ENCODE measurements at places on chromosomes 5 and 9. TPM values are rescaled to one million over a fixed set of nuclear protein-coding genes. Genes with fewer than 3 reads are reported as not detected.

Gene LVRN
- total RNA-seq: 0.56 TPM

Gene IL5
- total RNA-seq: not detected

Gene C7
- total RNA-seq: not detected

Gene EGR1
- 21.5 TPM for total RNA-seq

Gene TERT
- 5.6 TPM for total RNA-seq

DNA sequence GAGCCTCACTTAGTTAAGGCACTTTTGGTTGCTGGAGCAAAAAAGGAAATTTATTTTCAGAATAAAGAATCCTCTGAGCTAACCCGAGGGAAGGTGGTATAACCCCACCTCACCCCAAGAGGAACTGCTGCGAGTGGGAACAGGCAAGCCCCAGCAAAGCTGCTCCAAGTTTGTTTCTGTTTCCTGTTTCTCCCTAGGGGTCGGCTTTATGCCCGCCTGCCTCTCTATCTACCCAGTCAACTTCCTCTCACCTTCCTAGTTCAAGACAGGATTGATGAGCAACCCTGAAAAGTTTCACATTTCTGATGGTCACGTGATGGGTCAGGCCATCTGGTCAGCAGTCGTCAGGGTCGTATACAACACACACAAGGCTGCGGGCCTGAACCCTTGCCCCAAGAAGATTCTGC is 31.1 kb downstream of the TRIO start:
- H3K4me1 ChIP-seq: peaks cover 64% of the 10 kb centered on the region
- peak overlapping the region; percentile 29 for H3K4me3 ChIP-seq
- H3K27me3 ChIP-seq: no peaks in the 10 kb centered on the region
- peak overlapping the region; percentile 30 for H3K27ac ChIP-seq
- DNase-seq: no peak

DNA sequence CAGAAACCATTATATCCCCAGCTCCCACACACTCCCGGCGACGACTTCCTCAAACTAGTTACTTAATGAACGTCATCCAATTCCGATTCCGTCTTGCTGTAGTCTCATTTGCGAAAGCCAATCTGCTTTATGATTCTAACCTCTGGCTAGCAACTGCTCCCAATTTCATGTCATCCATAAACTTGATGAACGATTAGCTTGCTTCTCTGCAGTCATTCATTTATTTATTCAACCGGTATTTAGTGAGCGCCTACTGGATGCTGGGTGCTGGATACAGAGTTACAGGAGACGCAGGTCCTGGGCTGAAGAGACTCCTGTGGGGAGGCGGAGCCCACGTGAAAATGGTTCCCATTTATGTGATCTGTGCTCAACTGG is 46.2 kb downstream of the TSPAN17 start:
- no peak overlapping the region for H3K4me3 ChIP-seq
- no peaks in the 10 kb centered on the region for H3K36me3 ChIP-seq
- no peak for DNase-seq
- H3K27ac ChIP-seq: no peak overlapping the region

DNA sequence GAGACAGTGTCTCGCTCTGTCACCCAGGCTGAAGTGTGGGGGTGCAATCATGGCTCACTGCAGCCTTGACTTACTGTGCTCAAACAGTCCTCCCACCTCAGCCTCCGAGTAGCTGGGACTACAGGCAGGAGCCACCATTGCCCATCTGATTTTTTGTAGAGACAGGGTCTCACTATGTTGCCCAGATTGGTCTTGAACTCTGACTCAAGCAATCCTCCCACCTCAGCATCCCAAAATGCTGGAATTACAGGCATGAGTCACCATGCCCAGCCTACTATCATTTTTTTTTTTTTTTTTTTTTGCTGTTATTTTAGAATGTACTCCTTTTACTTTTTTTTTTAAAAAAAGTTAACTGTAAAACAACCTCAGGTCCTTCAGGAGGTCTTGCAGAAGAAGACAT is 449.0 kb downstream of the CCDC171 start:
- no peak overlapping the region for H3K4me3 ChIP-seq
- H3K4me1 ChIP-seq: peaks cover 4% of the 10 kb centered on the region
- H3K27ac ChIP-seq: no peak overlapping the region

DNA sequence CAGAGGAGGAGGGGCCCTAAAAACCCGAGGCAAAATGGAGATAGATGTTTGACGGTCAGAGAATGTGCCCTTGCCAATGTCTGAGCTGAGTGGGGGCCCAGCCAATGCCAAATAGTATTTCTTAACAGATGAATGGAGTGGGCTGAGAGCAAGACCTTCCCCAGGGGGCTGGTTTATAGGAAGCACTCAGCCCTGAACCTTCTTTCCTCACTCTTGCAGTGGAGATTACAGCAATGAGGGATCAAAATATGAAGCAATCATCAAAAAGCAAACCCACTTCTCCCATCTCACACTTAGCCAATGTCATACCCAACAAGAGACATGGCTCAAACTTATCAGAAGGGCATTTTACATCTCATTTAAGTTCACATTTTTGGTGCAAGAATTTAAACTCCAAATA is 350.3 kb downstream of the GADD45G start:
- no peaks in the 10 kb centered on the region for H3K36me3 ChIP-seq
- no peak overlapping the region for H3K4me3 ChIP-seq
- peaks cover 23% of the 10 kb centered on the region for H3K27me3 ChIP-seq
- no peaks in the 10 kb centered on the region for H3K4me1 ChIP-seq
- no peak for DNase-seq

GRCh38 chr5:1905108-1905507 is 22.4 kb upstream of the IRX4 start:
- H3K36me3 ChIP-seq: peaks cover 8% of the 10 kb centered on the region
- no peaks in the 10 kb centered on the region for H3K4me1 ChIP-seq
- H3K27ac ChIP-seq: no peak overlapping the region
- DNase-seq: no peak
- no peak overlapping the region for H3K4me3 ChIP-seq

DNA sequence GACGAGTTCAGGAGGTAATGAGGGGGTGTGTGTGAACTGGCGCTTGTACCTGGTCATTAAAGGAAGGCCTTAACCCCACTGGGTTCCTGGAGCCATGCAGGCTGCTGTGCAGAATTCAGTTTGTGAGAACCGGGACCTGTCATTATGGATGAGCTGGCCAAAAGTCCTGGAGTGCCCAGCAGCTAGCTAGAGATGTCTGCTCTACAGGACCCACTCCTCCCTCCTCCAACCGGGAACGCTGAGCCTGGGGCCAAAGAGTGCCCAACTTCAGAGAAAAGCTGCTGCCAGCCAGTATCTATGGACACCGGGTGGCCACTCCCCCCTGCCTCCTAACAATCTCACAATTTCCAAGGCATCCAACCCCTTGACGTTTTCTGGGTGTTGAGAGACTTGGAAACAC is 1.2 kb downstream of the ENTREP1 start:
- H3K4me3 ChIP-seq: peak overlapping the region; percentile 76
- no peak overlapping the region for H3K27ac ChIP-seq
- DNase-seq: no peak
- H3K27me3 ChIP-seq: peaks cover 83% of the 10 kb centered on the region

DNA sequence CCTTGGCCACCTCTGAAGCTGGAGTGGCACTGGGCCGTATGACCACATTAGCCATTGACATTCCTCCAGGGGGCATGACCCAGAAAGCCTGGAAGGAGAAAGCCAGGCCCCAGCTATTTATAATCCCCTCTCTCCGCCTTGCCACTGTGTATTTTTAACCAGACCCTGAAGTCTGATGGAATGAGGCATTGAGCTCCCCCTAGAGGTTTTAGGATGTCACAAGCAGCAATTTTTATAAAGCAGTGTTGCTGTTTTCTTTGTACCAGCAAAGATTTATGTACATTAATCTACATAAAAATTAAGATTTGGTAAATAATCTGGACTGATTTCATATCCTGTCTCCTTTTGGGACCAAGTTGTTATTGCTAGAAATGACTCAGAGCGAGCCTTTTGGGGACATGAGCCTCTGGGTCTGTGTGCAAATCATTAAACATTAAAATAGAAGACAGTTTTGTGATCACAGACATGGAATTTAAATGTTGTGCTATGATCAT is 127.1 kb downstream of the TRIO start:
- peak; percentile 29 for DNase-seq
- no peaks in the 10 kb centered on the region for H3K36me3 ChIP-seq
- H3K27ac ChIP-seq: no peak overlapping the region

GRCh38 chr5:154309805-154310204 is 119.3 kb downstream of the GALNT10 start:
- no peaks in the 10 kb centered on the region for H3K27me3 ChIP-seq
- H3K27ac ChIP-seq: no peak overlapping the region
- H3K36me3 ChIP-seq: peaks cover 13% of the 10 kb centered on the region
- DNase-seq: no peak
- H3K4me1 ChIP-seq: peaks cover 11% of the 10 kb centered on the region

GRCh38 chr5:95447961-95448360 is 56.8 kb downstream of the FAM81B start:
- DNase-seq: no peak
- H3K27me3 ChIP-seq: no peaks in the 10 kb centered on the region
- H3K27ac ChIP-seq: no peak overlapping the region
- H3K4me1 ChIP-seq: peaks cover 11% of the 10 kb centered on the region
- H3K36me3 ChIP-seq: no peaks in the 10 kb centered on the region
- H3K4me3 ChIP-seq: no peak overlapping the region

DNA sequence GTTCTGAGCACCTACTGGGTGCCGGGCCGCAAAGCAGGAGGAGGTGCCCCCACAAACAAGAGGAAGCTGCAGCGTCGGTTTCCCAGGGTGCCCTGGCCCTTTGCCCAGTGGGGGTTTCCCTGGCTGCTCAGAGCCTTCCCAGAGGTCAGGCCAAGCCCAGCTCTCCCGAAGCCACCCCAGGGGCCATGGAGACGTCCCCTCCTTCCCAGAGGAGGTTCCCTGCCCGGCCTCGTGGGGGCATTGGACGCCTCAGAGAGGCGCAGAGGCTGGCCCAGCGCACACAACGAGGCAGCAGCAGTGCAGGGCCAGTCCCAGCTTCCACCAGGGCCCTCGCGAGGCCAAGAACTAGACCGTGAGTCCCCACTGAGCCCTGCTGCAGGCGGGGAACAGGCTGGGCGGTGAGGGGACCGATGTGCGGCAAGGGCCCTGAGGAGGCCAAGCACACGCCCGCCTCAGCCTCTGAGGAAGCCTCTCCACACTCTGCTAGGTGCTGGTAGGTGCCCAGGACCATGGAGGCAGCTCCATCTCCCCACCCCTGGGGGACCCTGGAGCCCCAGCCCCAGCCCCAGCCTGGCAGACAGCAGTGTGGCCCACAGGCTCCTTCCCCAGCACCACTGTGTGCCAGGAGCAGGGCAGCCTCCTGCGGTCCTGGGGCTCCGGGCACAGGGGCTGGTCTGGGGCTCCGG is 7.0 kb downstream of the DIPK1B start:
- H3K27ac ChIP-seq: no peak overlapping the region
- no peak overlapping the region for H3K4me3 ChIP-seq
- H3K27me3 ChIP-seq: peaks cover 3% of the 10 kb centered on the region

GRCh38 chr5:169791251-169791650 is 154.2 kb downstream of the DOCK2 start:
- H3K4me3 ChIP-seq: no peak overlapping the region
- no peaks in the 10 kb centered on the region for H3K4me1 ChIP-seq
- H3K27me3 ChIP-seq: peaks cover 2% of the 10 kb centered on the region
- no peaks in the 10 kb centered on the region for H3K36me3 ChIP-seq
- H3K27ac ChIP-seq: no peak overlapping the region
- DNase-seq: no peak

GRCh38 chr5:92992073-92992472 is 588.9 kb downstream of the NR2F1-AS1 start:
- H3K27me3 ChIP-seq: no peaks in the 10 kb centered on the region
- H3K36me3 ChIP-seq: peaks cover 10% of the 10 kb centered on the region
- H3K4me3 ChIP-seq: peak overlapping the region; percentile 8
- peaks cover 32% of the 10 kb centered on the region for H3K4me1 ChIP-seq
- H3K27ac ChIP-seq: peak overlapping the region; percentile 58
- no peak for DNase-seq

DNA sequence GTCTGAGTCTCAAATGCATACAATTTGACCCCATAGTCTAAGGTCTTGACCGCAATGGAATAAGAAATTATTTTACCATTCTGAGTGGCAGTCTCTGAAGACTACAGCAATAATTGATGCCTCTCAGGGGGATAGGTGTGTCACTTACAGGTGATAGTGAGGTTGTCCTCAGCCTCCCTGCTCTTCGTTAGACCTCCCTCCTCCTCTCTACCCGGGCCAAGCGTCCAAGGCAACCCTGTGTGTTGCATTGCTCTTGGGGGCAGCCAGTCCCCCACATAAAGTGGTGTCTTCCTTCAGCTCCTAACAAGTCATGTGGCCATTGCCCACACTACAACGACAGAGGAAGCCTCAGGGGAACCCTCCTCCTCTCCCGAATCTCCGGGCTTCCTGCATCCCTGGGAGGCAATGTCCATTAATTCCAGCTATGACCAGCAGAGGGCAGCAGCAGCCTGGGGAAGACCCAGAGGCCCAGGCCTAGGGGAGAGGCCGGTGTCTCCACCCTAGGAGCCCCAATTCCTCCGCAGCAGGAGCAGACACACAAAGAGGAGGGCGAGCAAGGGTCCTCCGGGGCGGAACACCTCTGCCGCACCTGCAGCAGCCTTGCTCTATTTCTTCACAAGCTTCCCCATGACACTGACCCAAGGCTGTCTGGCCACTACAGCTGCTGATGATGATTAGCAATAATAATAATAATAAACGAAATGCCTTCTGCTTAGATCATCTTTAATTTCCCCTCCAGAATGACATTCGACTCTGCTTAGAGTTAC is 134.8 kb downstream of the KCNIP1 start:
- H3K36me3 ChIP-seq: no peaks in the 10 kb centered on the region
- peaks cover 12% of the 10 kb centered on the region for H3K4me1 ChIP-seq
- DNase-seq: peak; percentile 94
- H3K4me3 ChIP-seq: no peak overlapping the region

- H3K36me3 ChIP-seq: peaks cover 2% of the 10 kb centered on the region
- H3K27me3 ChIP-seq: no peaks in the 10 kb centered on the region
- DNase-seq: no peak
- no peak overlapping the region for H3K4me3 ChIP-seq
Measured at GRCh38 chr5:41960481-41960880, 35.4 kb downstream of the FBXO4 start.

DNA sequence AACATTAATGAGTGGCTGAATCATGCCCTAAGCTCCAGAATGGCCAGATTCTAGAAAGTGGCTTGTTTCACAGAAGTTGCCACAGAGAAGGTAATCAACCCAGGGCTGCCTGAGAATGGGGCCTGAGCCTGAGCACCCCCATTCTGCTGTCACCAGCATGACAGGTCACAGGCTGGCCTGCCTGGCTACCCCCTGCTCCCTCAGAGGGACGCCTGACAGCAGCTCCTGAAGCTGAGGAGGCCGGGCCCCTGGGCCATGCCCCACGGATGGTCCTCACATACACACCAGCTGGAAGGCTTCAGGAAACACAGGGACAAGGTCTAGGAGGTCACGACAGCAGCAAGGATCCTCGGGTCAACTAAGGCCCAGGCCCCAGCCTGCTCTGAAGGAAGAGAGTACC is 3.7 kb downstream of the GABRP start:
- H3K4me3 ChIP-seq: no peak overlapping the region
- no peaks in the 10 kb centered on the region for H3K36me3 ChIP-seq
- no peaks in the 10 kb centered on the region for H3K27me3 ChIP-seq
- peaks cover 4% of the 10 kb centered on the region for H3K4me1 ChIP-seq
- DNase-seq: no peak
- no peak overlapping the region for H3K27ac ChIP-seq

All from neural crest cell (in vitro differentiated cells).